ENCODE measurements at places on chromosomes 7 and 10.

DNA sequence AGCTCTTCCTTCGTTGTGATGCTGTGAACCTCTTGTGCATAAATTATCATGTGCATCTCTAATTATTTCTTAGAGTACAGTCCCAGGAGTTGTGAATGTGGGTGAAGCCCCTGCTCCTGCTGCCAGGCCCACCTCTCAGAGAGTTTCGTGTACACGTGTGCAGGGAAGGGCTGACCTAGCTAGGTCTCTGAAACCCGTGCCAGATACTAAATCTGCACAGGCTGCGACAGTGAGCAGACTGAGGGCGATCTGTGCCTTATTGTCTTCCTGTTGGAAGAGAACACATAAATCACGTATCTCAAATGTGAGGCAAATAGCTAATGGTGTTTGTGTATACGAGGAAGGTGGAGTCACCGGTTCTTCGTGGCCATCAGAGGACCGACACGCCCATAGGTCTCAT, 71.8 kb upstream of the DNAJB6 start:
- DNase-seq = no peak

DNA sequence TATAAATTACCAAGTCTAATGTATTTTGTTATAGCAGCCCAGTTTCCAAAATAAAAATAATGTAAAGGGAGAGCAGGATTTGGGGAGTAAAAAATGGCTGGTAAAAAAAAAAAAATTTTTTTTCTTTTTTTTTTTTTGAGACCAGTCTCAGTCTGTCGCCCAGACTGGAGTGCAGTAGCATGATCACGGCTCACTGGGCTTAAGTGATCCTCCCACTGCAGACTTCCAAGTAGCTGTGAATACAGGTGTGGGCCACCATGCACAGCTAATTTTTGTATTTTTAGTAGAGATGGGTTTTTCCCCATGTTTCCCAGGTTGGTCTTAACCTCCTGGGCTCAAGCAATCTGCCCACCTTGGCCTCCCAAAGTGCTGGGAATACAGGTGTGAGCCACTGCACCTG, 4.8 kb upstream of the LSM8 start:
- no peak for DNase-seq

DNA sequence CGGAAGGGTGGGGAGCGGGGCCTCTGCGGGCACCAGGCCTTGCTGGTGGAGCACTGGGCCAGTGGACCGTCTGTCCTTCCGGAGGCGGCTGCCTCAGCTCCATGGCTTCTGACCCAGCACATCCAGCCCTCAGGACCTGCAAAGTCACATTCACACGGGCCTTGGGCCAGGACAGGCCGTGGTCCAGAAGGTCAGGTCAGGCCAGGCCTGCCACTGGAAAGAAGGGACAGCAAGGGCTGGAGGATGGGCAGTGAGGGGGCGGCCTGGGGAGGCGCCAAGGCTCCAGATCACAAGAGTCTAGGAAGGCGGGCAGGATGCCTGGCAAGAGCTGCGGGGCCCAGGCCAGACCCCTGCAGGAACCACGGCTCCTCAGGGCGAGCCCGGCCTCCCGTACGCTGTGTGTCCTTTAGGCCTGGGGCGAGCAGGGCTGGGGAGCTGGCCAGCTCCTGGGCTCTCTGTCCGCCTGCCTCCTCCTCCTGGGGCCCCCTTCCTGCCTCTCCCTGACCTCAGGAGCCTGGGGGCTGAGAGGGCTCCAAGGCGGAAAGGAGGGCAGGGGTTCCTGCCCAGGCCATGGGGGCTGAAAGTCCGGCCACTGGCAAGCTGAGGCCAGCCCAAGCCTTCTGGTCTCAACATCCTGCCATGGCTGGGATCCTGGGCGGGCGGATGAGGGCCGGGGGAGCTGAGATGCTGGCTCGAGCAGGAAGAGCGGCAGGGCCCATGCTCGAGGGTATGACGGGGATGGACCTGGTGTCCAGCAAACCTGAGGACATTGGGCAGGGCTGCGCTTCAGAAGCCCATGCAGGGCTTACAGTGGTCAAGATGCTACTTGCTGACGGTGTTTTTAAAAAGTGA, 225.8 kb downstream of the ELFN1 start:
- DNase-seq = no peak

DNA sequence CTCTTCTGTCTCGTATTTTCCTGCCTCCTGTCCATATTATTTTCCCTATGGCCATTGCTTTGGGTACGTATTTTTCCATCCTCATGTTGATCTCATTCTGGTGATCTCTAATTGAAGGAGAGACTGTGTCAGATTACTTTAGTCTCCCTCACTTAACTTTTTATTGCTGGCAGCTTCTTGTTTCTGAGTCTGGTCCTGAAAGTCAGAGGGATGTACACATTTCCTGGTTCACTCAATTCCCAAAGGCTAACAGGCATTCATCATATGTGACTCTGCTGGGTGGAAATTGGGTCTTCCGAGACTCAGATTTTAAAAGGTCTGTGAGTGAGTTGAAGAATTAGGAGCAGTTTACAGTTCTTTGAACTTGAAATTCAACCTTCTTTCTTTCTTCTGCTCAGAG, 10.9 kb downstream of the UMAD1 start:
- DNase-seq = no peak

- DNase-seq = no peak
These were observed 605.8 kb upstream of the MGMT start for GRCh38 chr10:128861018-128861901.

GRCh38 chr10:3222626-3223025, 50.0 kb upstream of the PITRM1 start:
- DNase-seq = no peak

DNA sequence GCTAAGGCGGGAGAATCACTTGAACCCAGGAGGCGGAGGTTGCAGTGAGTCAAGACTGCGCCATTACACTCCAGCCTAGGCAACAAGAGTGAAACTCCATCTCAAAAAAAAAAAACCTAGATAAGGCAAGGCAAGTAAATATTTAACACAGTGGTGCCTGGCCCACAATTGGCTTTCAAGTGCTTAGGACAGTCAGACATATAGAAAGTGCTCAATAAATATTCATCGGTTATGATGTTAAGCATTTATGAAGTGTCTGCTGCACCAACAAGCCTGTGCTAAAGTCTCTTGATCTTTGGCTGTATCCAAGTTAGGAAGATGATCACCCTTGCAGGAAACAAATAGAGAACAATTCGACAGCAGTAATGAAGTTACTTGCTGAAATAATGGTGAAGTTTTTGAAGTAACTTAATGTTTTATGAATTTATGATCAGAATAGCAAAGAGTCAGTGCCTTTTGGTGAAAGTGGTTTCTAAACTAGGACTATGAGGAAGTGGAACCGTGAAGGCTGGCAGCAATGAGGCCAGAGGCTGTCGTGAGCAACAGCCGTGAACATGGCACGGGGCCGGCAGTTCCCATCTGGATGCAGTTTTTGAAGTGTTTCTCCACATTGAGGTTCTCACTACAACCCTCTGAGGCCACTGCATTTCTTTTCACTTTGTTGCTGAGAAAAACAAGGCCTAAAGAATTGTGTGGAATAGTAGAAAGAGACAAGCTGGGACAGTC, 48.1 kb upstream of the GATA3 start:
- DNase-seq = no peak

DNA sequence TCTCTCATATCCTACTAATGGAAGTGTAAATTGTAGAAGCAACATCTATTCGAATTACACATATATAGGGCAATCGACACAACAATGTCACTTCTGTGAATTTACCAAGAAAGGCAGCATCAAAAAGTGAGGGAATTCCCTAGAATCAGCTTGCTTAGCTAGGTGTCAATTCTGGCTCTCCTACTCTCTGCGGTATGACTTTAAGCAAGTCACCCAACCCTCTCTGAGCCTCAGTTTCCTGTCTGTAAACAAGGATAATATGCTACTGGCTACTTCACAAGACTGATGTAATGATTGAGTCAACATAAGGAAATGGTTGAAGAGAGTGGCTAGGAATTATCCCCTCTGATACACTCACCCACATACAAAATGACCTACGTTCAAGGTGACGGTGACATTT, 19.4 kb downstream of the CCDC6 start:
- DNase-seq = no peak

- no peak for DNase-seq
These were observed 27.3 kb downstream of the RAB18 start for GRCh38 chr10:27531336-27531847.

- no peak for DNase-seq
These were observed 190.1 kb upstream of the SLC26A5 start for GRCh38 chr7:103636153-103636552.

Measured in fibroblast of skin of left biceps (primary cell).